ENCODE measurements at places on chromosomes 2 and 18. TPM values are rescaled to one million over a fixed set of nuclear protein-coding genes. Genes with fewer than 3 reads are reported as not detected.

DNA sequence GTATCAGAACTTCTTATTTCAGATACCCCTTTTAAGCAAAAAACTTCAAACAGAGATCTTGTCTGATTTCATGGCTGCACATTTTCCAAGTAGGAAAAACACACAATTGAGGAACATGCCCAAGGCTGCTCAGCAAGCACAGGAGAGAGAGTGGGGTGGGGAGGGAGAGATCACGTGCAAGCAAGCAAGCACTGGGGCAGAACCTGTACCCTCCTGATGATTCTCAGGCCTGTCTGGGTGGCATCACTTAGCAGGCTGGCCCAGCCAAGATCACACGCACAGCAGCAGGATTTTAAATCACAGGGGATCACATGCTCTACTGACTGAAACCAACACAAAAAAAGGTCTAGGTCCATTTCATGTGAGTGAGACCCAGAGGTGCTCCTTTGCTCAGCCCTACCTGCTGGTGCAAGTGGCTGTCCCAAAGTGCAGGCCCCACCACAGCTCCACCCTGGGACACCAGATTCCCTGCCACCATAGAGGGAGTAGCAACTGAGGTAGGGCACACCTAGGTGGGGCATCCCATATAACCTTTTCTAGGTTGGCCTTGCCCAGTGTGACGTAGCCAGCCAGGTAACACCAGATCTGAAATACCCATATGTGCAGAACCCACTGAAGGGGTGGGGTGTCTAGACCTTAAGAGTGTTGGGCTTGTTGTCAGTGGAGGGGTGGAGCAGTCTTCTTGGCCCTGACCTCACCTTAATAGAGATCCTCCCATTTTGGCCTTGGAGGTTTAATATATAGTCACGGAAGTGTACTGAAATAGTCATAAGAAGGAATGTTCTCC is 1.8 kb upstream of the LYPD6B start:
- no peak for DNase-seq

- no peak for DNase-seq
These were observed 1234.4 kb downstream of the SUCLG1 start for GRCh38 chr2:83224591-83225200.

LBX2 gene
- 3.0 TPM for total RNA-seq

CCL20 gene
- not detected for total RNA-seq

DNA sequence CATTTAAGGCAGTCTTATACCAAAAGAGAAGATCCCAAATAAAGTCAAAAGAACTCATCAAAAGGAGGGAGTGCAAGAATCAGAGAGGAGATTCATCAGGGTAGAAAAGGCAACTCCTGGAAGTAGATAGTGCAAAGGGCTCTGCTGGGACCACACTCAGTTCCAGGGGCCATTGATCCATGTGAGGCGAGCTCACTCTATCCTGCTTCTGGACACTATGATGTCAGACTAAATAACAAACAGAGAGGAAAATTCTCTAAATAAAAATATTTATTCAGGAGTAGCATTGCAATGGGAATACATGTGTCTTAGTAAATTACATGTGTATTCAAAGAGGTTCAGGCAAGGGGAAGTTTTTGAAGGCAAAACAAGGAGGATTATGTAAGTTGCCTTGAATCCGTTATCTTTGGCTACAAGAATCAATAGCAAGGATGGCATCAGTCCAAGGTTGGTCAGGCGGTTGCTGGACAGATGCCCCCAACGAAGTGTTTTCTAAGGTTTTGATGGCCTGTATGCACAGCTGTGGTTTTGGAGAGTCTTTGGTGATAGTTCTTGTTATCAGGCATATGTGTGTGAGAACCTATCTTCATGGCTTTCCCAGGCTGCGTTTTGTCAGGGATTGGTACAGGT is 13.2 kb upstream of the SERPINB12 start:
- DNase-seq = no peak

UGT1A8 gene
- not detected for total RNA-seq

DNA sequence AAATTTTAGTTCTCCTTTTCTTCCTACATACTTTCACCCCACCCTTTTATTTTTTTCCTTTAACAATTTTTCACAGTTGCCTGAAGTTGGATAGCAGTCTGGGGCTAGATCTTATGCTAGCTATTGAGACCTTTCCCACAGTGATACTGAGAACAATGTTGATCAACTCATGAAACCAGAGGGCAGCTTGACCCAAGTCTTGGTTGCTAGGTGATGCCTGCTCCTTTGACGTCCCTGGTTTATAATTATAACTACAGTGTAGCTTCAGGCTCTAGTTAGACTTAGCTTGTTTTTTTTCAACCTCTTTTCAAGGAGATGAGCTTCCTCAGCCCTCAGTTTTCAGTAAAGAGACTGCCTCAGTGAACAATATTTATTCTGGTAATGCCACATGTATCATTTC is 648.5 kb downstream of the IRS1 start:
- no peak for DNase-seq

ABHD1 gene
- total RNA-seq = 0.26 TPM

GORASP2 gene
- 24.4 TPM for total RNA-seq

TET3 gene
- total RNA-seq = 2.6 TPM

DNA sequence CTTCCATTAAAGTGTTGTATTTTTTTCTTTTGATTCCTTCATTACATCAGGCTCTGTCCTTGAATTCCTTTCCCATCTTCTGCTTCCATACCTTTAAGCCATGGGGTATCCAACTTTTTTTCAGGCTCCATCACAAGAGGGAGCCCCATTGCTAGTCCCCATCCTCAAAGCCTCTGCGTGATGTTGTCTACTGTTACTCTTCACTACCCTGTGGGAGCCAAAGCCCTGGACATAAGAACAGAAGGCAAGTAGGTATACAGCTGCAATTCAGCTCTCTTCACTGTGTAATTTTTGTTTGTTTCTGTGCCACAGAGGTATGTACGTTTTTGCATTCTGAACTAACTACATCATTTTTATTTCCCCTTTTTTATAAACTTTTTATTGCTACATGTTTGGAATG is 36.6 kb upstream of the CCNYL1 start:
- DNase-seq = no peak

CXCR1 gene
- total RNA-seq = not detected

GRCh38 chr18:61820882-61821281 is 71.9 kb downstream of the RNF152 start:
- no peak for DNase-seq

SCN3A gene
- 0.33 TPM for total RNA-seq

- no peak for DNase-seq
These were observed 958.5 kb downstream of the DPP10 start for GRCh38 chr2:115400940-115401339.

DNA sequence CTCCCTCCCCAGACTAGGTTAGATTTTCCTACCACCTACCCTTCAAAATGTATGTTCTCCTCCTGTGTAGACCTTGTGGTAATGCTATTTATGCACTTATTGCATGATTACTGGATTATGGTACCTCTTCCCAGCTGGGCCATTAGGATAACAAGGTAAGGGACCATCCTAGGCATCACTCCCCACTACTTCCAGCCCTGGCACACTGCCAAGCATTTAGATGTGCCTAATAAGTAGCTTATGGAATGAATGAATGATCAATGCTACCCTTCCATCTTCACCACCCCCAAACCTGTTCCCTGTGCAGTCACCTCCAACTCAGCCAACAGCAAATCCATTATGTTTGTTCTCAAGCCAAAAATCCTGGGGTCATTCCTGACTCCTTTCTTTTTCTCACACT is 93.4 kb downstream of the C1QL2 start:
- no peak for DNase-seq

All from fibroblast of lung (primary cell).